Thoracic aorta (tissue), 2 donors: ENCODE measurements at places on chromosomes 13 and 19. TPM values are rescaled to one million over a fixed set of nuclear protein-coding genes. Genes with fewer than 3 reads are reported as not detected.
A peak's percentile ranks its signal among the peaks of the same experiment; 100 is the strongest.

Gene ZNF442
- total RNA-seq = 0.81 TPM

Gene CYP4F11
- 12.9 TPM for total RNA-seq

Gene ITGBL1
- 224 TPM for total RNA-seq

- no peak for DNase-seq
- no peaks in the 10 kb centered on the region for H3K36me3 ChIP-seq
- H3K27ac ChIP-seq = no peak overlapping the region
- H3K27me3 ChIP-seq = no peaks in the 10 kb centered on the region
Observed at GRCh38 chr13:34254366-34254765, 436.4 kb downstream of the RFC3 start.

DNA sequence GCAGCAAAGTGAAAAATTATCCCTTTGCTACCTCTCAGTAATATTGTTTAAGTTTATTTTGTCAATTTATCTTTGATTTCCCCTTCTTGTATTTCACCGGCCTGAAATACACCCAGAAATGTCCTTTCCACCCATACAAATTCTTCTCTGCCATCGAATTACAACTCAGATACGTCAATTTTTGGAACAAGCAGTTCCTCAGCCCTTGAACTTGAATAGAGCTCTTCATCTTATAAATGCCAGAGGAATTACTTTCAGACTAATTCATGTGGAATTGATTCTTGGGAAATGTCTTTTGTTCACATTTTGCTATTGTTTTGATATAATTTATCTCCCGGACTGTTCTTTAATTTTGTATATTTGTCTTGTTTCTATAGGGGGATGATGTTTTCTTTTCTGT, 1359.3 kb upstream of the MIR17HG start:
- H3K4me1 ChIP-seq = no peaks in the 10 kb centered on the region
- no peak for DNase-seq
- H3K27ac ChIP-seq = no peak overlapping the region
- no peak overlapping the region for H3K4me3 ChIP-seq

GRCh38 chr13:44894001-44894770, 95.1 kb downstream of the NUFIP1 start:
- no peaks in the 10 kb centered on the region for H3K27me3 ChIP-seq
- H3K4me1 ChIP-seq = no peaks in the 10 kb centered on the region
- no peak for DNase-seq
- no peaks in the 10 kb centered on the region for H3K36me3 ChIP-seq
- H3K27ac ChIP-seq = no peak overlapping the region

GRCh38 chr13:67048821-67049150, 181.3 kb downstream of the PCDH9 start:
- peaks cover 9% of the 10 kb centered on the region for H3K4me1 ChIP-seq
- no peaks in the 10 kb centered on the region for H3K36me3 ChIP-seq
- H3K4me3 ChIP-seq = no peak overlapping the region
- H3K27ac ChIP-seq = no peak overlapping the region
- no peaks in the 10 kb centered on the region for H3K27me3 ChIP-seq

Gene VSIG10L
- 0.54 TPM for total RNA-seq

GRCh38 chr19:1172353-1173158, 1.5 kb downstream of the SBNO2 start:
- H3K27ac ChIP-seq = peak overlapping the region; percentile 85
- H3K27me3 ChIP-seq = no peaks in the 10 kb centered on the region
- H3K4me1 ChIP-seq = peaks cover 20% of the 10 kb centered on the region
- no peak for DNase-seq
- peak overlapping the region; percentile 96 for H3K4me3 ChIP-seq

- H3K27ac ChIP-seq = no peak overlapping the region
- H3K4me1 ChIP-seq = no peaks in the 10 kb centered on the region
- no peaks in the 10 kb centered on the region for H3K27me3 ChIP-seq
- DNase-seq = no peak
- no peak overlapping the region for H3K4me3 ChIP-seq
Observed at GRCh38 chr13:38542601-38543000, 144.3 kb upstream of the FREM2 start.

DNA sequence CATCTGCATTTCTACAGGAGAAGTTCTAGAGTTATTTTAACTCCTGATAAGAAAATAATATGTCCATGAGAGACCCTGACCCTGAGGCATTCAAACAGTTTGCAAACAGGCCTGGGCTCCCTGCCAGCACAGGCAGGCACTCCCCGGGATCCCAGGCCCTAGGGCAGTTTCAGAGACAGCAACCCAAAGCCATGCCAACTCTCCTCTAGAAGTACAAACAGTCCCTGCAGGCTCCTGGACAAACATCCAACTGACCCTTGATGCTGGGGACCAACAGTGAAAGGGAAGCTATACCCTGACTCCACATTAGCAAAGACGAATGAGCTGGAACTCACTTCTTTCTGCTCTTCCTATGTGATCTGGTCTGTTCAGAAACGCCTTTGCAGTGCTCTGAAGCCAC, 44.8 kb downstream of the CCDC70 start:
- no peaks in the 10 kb centered on the region for H3K4me1 ChIP-seq
- no peak overlapping the region for H3K27ac ChIP-seq
- DNase-seq = no peak
- no peaks in the 10 kb centered on the region for H3K27me3 ChIP-seq

- H3K4me3 ChIP-seq = peak within 1 kb of the TSS; percentile 85
- H3K36me3 ChIP-seq = peaks cover 9% of the 10 kb centered on the region
- peaks cover 14% of the 10 kb centered on the region for H3K4me1 ChIP-seq
- peak within 1 kb of the TSS; percentile 99 for H3K27ac ChIP-seq
Observed at GRCh38 chr19:54191011-54191810, at the start of gene TSEN34. TSS of gene TSEN34 (plus strand) at chr19:54191308. CDS start at chr19:54191365, 57 bp downstream.

GRCh38 chr13:48264058-48264457, 31.1 kb downstream of the ITM2B start:
- H3K4me3 ChIP-seq = no peak overlapping the region
- H3K27ac ChIP-seq = no peak overlapping the region
- peaks cover 5% of the 10 kb centered on the region for H3K4me1 ChIP-seq
- H3K27me3 ChIP-seq = no peaks in the 10 kb centered on the region
- no peak for DNase-seq
- peaks cover 30% of the 10 kb centered on the region for H3K36me3 ChIP-seq

DNA sequence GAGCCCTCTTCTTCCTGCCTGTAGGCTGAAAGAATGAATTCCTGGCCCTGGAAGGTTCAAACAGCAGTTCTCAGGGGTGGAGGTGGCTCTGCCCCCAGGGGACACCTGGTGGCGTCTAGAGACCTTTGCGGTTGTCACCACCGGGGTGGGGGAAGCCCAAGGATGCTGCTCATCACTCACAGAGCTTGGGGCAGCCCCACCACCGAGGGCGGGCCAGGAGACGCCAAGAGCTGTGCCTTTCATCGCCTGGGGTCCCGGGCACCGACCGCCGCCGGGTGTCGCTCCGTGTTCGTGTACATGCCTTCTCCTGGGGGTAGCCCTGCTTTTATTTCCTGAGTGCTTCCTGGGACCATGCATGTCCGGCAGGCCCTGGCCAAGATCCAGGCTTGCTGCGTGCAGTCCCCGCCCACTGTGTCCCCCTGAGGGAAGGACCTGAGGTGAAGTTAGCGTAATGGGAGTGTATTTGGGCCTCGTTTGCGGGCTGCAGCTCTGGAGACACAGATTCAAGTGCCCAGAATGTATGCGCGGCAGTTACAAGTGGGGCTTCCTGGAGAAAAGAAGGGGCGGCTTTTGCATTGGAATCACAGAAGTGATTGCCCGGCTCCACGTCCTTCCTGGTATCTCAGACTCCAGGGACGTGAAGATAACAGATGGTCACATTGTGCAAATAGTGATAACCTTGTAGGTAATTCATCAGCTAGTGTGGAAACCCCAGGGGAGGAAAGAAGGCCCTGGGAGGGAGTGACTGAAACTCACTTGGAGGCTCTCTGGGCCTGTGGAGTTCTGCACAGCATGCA, 7.8 kb downstream of the DOT1L start:
- no peak for DNase-seq
- no peaks in the 10 kb centered on the region for H3K36me3 ChIP-seq
- H3K4me3 ChIP-seq = no peak overlapping the region
- no peak overlapping the region for H3K27ac ChIP-seq

GRCh38 chr19:51572908-51573307, 1.8 kb downstream of the ZNF175 start:
- no peak overlapping the region for H3K4me3 ChIP-seq
- H3K27ac ChIP-seq = no peak overlapping the region
- no peaks in the 10 kb centered on the region for H3K27me3 ChIP-seq
- H3K4me1 ChIP-seq = peaks cover 24% of the 10 kb centered on the region
- no peak for DNase-seq
- H3K36me3 ChIP-seq = peaks cover 7% of the 10 kb centered on the region

Gene USF2
- 90.4 TPM for total RNA-seq

GRCh38 chr13:104382951-104383350, 1316.7 kb upstream of the SLC10A2 start:
- no peak overlapping the region for H3K4me3 ChIP-seq
- no peak overlapping the region for H3K27ac ChIP-seq
- H3K27me3 ChIP-seq = no peaks in the 10 kb centered on the region
- no peaks in the 10 kb centered on the region for H3K36me3 ChIP-seq
- H3K4me1 ChIP-seq = no peaks in the 10 kb centered on the region

Gene PEAK3
- 3.0 TPM for total RNA-seq

- no peak overlapping the region for H3K4me3 ChIP-seq
- H3K4me1 ChIP-seq = no peaks in the 10 kb centered on the region
- no peak overlapping the region for H3K27ac ChIP-seq
Observed at GRCh38 chr13:42333613-42334328, 61.8 kb downstream of the AKAP11 start.

Gene COL4A1
- total RNA-seq = 505 TPM

Gene ZNF525
- total RNA-seq = 4.9 TPM

DNA sequence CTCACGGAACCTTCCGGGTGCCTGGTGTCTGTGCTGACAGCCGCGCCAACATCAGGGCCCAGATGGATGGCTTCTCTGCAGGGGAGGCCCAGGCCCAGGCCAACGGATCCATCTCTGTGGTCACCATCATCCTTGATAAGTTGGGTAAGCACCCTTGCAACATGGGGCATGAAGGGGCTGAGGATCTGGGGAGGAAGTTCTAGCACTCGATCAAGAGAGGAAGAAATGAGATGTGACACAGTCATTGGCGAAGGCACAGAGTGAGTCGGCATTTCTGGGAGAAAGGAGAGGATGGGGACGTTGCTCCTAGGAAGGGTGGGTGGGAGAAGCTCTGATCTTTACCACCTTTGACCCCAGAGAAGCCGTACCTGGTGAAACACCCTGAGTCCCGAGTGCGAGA, 4.4 kb downstream of the CILP2 start:
- H3K36me3 ChIP-seq = no peaks in the 10 kb centered on the region
- no peak for DNase-seq
- no peaks in the 10 kb centered on the region for H3K27me3 ChIP-seq
- H3K4me3 ChIP-seq = no peak overlapping the region

Gene POSTN
- total RNA-seq = 145 TPM

Gene ZNF581
- 6.7 TPM for total RNA-seq

GRCh38 chr13:33168321-33168960, 117.1 kb downstream of the STARD13 start:
- H3K4me3 ChIP-seq = no peak overlapping the region
- no peak for DNase-seq
- peaks cover 5% of the 10 kb centered on the region for H3K36me3 ChIP-seq
- H3K4me1 ChIP-seq = peaks cover 4% of the 10 kb centered on the region
- H3K27ac ChIP-seq = peak overlapping the region; percentile 3

- no peak for DNase-seq
- peaks cover 19% of the 10 kb centered on the region for H3K4me1 ChIP-seq
- H3K27ac ChIP-seq = no peak overlapping the region
- no peaks in the 10 kb centered on the region for H3K27me3 ChIP-seq
Observed at GRCh38 chr13:22311734-22312404, 641.0 kb downstream of the FGF9 start.

Gene RDH8
- total RNA-seq = not detected

- H3K36me3 ChIP-seq = no peaks in the 10 kb centered on the region
- DNase-seq = no peak
- H3K4me3 ChIP-seq = no peak overlapping the region
- no peak overlapping the region for H3K27ac ChIP-seq
- H3K27me3 ChIP-seq = no peaks in the 10 kb centered on the region
Observed at GRCh38 chr13:47774671-47774994, 226.4 kb downstream of the SUCLA2 start.

DNA sequence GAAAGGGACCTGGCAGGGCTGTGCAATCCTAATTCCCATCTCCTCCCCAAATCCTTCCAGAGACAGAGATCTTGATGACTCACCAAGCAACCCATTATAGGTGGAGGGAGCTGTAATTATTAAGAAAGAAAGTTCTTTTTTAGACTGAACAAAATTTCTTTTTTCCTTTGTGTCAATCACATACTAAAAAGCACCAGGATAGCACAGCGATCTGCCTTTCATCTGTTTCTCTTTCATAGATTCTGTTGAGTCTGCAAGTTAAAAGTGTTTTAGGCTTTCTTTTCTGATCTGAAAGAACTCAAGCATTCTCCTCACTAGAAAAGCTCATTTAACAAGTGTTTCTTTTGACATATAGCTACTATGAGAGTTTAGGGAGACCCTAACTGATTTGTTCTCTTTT, 222.8 kb downstream of the DCT start:
- no peak overlapping the region for H3K4me3 ChIP-seq
- no peak for DNase-seq
- no peaks in the 10 kb centered on the region for H3K36me3 ChIP-seq
- H3K27ac ChIP-seq = no peak overlapping the region
- H3K4me1 ChIP-seq = no peaks in the 10 kb centered on the region

GRCh38 chr13:74966814-74967424, 515.0 kb downstream of the TBC1D4 start:
- H3K27me3 ChIP-seq = no peaks in the 10 kb centered on the region
- H3K4me3 ChIP-seq = no peak overlapping the region
- no peaks in the 10 kb centered on the region for H3K36me3 ChIP-seq
- no peak for DNase-seq
- no peak overlapping the region for H3K27ac ChIP-seq

DNA sequence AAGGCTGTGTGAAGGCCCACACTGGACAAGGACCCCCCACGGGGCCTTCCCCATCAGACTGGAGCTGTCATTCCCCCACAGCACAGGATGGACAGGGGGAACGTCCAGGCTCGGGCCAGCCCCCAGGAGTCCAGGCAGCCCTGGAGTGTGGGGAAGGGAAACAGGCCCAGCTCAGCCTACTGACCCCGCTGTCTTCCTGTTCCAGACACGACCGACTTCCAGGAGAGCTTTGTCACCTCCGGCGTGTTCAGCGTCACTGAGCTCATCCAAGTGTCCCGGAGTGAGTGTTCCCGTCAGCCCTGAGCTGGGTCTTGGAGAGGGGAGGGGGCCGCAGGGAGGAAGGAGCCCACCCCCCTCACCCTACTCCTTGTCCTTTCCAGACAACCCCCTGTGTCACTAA, 47.0 kb downstream of the SMIM24 start:
- no peaks in the 10 kb centered on the region for H3K27me3 ChIP-seq
- H3K4me3 ChIP-seq = no peak overlapping the region
- peaks cover 28% of the 10 kb centered on the region for H3K4me1 ChIP-seq
- peak overlapping the region; percentile 84 for H3K27ac ChIP-seq
